SW 1271 (cell line): ENCODE measurements at places on chromosomes 4 and X.

- DNase-seq, result no peak
These were observed 81.6 kb upstream of the TBC1D9 start for GRCh38 chr4:140837736-140838135.

GRCh38 chrX:19791562-19791961, 95.8 kb downstream of the SH3KBP1 start:
- no peak for DNase-seq

- DNase-seq, result no peak
These were observed 205.7 kb downstream of the SOX3 start for GRCh38 chrX:140298960-140299825.

DNA sequence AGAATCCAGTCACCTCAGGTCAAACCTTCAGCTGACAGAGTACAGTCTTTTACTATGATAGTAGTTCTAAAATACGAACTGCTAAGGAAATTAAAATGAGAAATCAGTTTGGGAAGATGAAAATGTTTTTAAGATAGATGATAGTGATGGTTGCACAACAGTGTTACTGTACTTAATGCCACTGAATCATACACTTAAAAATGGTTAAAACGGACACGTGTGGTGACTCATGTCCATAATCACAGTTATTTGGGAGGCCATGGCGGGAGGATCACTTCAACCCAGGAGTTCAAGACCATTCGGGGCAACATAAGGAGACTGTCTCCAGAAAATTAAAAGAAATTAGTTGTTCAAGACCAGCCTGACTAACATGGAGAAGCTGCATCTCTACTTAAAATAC, 41.4 kb downstream of the ABHD18 start:
- no peak for DNase-seq
